AG04450 (cell line): ENCODE measurements at places on chromosomes 5 and 9.

GRCh38 chr5:151202381-151203139 is 21.3 kb downstream of the CCDC69 start:
- DNase-seq: no peak

- no peak for DNase-seq
Observed at GRCh38 chr5:1541702-1542400, 18.1 kb upstream of the LPCAT1 start.

- no peak for DNase-seq
Observed at GRCh38 chr5:179318221-179318955, 26.9 kb downstream of the ADAMTS2 start.

DNA sequence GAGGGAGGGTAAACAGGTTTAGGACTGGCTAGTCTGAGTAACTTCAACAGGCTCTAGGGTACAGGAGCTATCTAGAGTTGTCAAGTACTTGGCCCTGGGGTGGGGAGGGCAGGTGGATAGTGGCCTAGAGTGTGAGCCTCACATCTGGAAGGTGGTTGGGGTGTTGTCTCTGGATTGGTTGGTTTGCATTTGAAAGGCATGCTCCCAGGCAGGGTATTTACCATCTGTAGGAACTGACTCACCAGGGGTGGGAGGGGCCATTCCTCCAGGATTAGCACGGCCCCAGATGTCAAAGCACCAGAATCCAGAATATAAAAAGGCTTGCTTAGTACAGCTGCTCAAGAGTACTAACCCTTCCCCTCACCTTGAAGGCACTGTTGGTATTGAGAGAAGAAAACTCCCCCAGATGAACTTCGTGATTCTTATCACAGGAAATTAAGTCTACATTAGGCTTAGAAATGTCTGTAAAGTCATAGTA is 193.3 kb downstream of the NTRK2 start:
- no peak for DNase-seq

GRCh38 chr5:34639852-34640626 is 16.1 kb upstream of the RAI14 start:
- peak; percentile 46 for DNase-seq

- no peak for DNase-seq
Observed at GRCh38 chr9:101387871-101388506, 3.2 kb upstream of the BAAT start.

GRCh38 chr5:172255444-172255843 is 28.1 kb downstream of the UBTD2 start:
- DNase-seq: no peak

DNA sequence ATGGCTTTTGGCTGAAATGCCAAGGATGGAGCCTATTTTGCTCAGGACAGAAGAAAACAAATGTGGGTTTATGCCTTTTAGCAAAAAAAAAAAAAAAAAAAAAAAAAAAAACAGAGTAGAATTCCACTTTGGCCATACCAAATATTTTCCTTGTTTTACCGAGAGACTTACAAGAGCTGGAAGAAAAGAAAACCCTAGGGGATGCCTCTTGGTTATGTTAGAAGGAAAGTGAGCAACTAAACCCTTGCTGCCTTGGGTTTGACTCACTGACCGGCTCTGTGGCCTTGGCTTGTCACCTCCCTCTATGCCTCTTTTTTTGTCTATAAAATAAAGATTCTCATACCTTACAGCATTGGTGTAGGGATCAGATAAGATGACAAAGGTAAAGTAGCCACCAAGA is 69.6 kb upstream of the ABCA1 start:
- DNase-seq: no peak

- no peak for DNase-seq
Observed at GRCh38 chr5:176157656-176158055, 80.6 kb upstream of the SIMC1 start.

GRCh38 chr9:136587944-136588662 is 42.3 kb upstream of the NOTCH1 start:
- no peak for DNase-seq

GRCh38 chr9:125889476-125890419 is 142.6 kb downstream of the PBX3 start:
- no peak for DNase-seq

GRCh38 chr5:9927521-9927997 is 297.4 kb upstream of the TAS2R1 start:
- DNase-seq: no peak

DNA sequence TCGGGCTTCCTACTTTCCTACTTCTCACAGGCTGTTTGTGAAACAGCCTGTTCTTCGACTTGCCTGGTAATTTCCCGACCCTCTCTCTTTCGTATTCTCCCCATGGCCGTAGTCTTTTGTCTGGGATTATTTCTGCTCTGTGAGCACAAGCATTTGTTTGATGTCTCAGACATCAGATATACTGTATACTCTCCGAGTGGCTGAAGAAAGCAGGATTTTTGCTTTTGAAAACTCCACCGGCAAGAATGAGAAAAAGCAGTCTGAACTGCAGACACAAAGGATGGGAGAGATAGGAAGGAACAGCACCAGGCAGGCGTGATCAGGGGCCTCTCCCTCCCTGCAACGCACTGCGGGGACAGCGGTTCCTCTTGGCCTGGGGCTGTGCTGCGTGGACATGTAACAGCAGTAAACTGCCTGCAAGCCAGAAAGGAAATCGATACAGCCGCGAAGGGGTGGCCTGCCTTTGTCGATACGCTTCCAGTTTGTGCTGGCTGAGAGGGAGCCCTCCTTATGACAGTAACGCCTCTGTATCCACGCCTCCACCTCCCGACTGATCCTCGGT is 313.9 kb upstream of the TLE4 start:
- DNase-seq: no peak

DNA sequence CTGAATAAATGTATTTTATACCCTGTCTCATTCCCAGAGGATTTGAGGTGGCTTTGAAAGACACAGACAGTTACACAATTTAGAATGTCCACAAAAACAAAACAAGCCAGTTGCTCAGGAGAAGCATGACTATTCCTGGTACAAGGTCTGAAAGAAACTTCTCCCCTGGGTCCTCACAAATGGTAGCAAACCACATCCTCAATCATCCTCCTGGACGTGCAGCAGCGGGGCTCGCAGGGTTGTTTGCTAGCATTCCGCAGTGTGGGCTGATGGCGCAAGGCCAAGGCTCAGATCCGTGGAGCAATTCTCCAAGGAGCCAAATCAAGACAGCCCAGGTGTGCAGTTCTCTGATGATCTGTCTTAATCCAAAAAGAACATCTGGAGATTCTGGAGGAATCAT is 210.3 kb downstream of the ACTL7B start:
- no peak for DNase-seq

DNA sequence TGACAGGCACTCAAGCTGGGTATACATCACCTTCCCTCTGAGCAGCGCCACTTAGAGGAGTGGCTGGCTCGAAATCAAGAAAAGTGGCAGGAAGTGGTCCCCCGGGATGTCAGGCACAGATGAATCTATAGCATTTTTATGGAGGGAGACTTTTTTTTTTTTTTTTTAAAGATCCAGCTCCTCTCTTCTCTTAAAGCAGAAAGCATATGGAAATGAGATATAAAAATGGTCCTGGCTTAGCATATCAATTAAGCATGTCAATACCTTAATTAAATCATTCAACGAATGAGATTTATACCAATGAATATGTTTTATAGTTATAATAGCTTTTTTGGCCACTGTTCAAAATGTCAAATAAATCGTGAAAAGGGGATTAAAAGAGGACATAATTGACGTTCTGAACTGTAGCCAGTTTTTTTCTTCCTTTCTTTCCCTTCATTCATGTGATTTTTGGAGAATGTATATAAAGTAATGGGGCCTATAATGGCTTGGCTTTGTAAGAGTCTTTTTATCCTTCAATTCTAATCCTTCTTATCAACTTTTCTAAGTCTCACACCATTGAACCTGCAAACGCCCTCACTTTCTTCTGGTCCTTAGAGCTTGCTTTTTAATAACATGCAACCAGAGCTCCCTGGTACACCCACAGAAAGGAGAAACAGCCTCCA is 319.2 kb upstream of the PANK3 start:
- no peak for DNase-seq

- DNase-seq: no peak
Observed at GRCh38 chr5:8410618-8411017, 541.7 kb downstream of the MTRR start.

GRCh38 chr5:53133020-53133419 is 23.5 kb upstream of the MOCS2 start:
- DNase-seq: no peak

- DNase-seq: no peak
Observed at GRCh38 chr5:14958188-14958587, 86.6 kb upstream of the ANKH start.

DNA sequence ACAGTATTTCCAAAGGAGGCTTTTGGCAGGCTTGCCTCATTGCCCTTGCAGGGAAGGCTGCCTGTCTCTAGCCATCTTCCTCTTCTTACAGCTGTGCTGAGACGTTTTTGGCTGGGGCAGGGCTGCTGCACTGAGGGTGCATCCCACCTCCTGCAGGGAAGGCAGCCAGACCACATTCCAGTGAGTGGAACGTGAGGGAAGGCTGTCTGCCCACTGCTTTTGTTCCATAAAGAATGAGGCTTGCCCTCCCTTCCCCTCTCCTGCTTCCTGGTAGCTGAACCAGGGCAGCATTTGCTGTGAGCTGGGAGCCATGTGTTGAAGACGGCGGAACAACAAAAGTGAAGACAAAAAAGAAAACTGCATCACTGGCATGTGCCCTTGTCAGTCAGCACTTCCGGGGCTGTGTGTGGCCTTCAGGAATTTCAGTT is 16.8 kb downstream of the MGAT1 start:
- DNase-seq: peak; percentile 60
